ENCODE measurements at places on chromosomes 7 and 10.

GRCh38 chr7:43735403-43735801 lies 6.1 kb upstream of the COA1 start:
- DNase-seq: no peak

GRCh38 chr7:48376263-48376662 lies 205.0 kb downstream of the ABCA13 start:
- no peak for DNase-seq

- no peak for DNase-seq
Measured at GRCh38 chr10:78566284-78567111, 502.3 kb upstream of the ZMIZ1 start.

DNA sequence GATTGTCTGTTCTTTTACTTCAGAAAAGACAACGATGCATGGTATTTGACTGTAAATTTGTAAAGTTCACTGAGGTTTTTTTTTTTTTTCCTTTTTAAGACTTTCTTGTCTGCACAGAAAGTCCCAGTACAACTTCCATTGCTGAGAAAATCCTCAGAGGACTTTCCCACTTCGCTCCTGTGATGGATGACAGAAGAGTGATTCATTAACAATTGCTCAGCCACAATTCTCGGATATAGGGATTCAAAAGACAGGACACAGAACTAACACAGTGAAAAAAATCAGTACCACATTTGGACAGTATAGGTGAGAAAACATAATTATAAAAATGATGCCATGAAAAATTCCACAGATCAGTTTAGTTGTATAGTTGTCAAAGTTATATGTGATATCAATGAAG lies 48.0 kb downstream of the SEC23IP start:
- DNase-seq: peak; percentile 27

- no peak for DNase-seq
Measured at GRCh38 chr10:30215623-30216022, 133.5 kb downstream of the MTPAP start.

DNA sequence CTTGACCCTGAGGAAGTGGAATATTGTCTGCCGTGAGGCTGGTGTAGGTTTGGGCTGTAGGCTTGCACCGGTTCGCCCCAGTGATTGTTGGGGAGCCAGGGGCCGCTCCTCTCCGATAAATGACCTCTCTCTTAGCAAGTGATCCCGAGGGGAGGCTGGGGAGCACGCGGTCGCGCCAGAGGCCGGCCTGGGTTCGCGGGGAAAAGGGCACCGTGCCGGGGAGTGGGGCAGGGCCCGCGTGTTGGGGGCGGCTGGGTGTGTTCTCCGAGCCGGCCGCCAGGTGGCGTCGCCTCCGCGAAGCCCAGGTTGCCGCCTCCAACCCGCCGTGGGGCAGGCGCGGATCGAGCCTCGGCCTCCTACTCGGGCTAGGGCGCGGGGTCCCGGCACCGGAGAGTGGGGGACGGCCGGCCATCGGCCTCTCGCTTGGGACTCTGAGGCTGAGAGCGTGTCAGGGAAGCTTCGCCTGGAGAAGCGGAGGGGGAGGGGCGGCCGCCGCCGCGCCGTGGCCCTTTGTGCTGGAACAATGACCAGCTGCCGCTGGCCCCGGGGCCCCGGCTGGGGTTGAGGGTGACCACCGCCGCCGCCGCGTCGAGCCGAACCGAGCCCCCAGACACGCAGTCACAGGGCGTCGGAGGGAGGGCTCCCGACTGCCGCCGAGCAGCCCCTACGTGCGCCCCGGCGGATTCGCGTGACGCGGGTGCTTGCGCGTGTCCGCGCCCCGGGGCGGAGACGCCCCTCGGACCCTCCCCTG lies 442 bp upstream of the LZTS2 start:
- peak; percentile 76 for DNase-seq

GRCh38 chr7:92717993-92718716 lies 118.2 kb downstream of the CDK6 start:
- DNase-seq: peak; percentile 72

GRCh38 chr7:157006205-157006747 lies 4.2 kb downstream of the MNX1 start:
- DNase-seq: no peak

DNA sequence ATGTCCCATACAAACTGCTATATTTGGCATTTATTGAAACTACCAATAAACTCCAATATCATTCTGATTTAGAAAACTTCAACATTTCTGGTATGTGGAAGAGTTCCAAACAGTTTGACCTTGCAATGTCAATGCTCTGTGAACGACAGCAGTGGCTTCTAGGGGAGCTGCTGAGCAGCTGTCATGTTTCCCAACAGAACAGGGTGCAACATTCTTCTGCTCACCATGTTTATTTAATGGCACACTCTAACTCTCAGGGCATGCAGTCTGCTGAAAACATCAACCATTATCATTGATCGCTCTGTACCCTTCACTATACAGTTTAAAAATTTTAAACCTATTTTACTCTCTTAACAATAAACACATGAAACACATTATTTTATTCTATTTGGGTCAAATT lies 25.9 kb downstream of the LMOD2 start:
- no peak for DNase-seq

- DNase-seq: no peak
Measured at GRCh38 chr10:57867241-57867640, 400.5 kb downstream of the IPMK start.

DNA sequence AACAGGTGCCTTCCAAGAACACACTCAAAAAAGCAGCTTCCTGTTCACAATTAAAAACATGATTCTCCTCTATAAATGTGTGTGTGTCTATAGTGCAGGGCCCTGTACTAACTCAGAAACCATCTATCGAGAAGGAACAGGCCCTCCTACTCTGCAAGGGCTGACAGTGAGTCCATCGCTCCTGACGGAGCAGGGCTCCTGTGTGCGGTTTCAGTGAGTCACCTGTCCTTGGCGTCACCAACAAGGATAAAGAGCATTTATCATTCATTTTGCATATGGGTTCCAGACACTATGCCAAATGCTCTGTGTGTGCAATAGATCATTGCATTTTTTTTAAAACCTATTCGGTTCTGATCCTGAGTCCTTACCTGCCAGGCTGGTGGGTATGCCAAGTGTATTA lies 63.7 kb downstream of the TACC2 start:
- no peak for DNase-seq

GRCh38 chr7:34130558-34131295 lies 225.4 kb downstream of the BMPER start:
- no peak for DNase-seq

GRCh38 chr7:43694399-43694748 lies 34.9 kb downstream of the COA1 start:
- DNase-seq: no peak
